ENCODE measurements at places on chromosomes 4 and X. TPM values are rescaled to one million over a fixed set of nuclear protein-coding genes. Genes with fewer than 3 reads are reported as not detected.

BEX5 gene
- 2.2 TPM for total RNA-seq

HAND2 gene
- total RNA-seq: not detected

DLG3 gene
- total RNA-seq: 20.1 TPM

DGAT2L6 gene
- total RNA-seq: not detected

GSPT2 gene
- 15.6 TPM for total RNA-seq

GDPD2 gene
- total RNA-seq: 0.22 TPM

KCNIP4 gene
- total RNA-seq: not detected

PHEX gene
- total RNA-seq: 0.08 TPM

NAA11 gene
- not detected for total RNA-seq

DRP2 gene
- 0.87 TPM for total RNA-seq

PAGE1 gene
- not detected for total RNA-seq

ESX1 gene
- not detected for total RNA-seq

CDS1 gene
- total RNA-seq: not detected

MAGEA9B gene
- not detected for total RNA-seq

GRIA2 gene
- not detected for total RNA-seq

DCAF8L2 gene
- not detected for total RNA-seq

ARAP2 gene
- total RNA-seq: 49.7 TPM

IL2 gene
- 0.84 TPM for total RNA-seq

SORBS2 gene
- not detected for total RNA-seq

ARAF gene
- 82.0 TPM for total RNA-seq

LARP1B gene
- 13.5 TPM for total RNA-seq

HERC5 gene
- total RNA-seq: 49.2 TPM

C1QTNF7 gene
- total RNA-seq: not detected

LRP2BP gene
- total RNA-seq: 0.79 TPM

S100P gene
- total RNA-seq: 5.3 TPM

RBM47 gene
- 1.0 TPM for total RNA-seq

MAGEA10 gene
- not detected for total RNA-seq

TMPRSS11D gene
- total RNA-seq: not detected

CYTL1 gene
- total RNA-seq: not detected

PARM1 gene
- total RNA-seq: not detected

PPP2R2C gene
- total RNA-seq: not detected

ZNF157 gene
- 0.40 TPM for total RNA-seq
